ENCODE measurements at places on chromosomes 11 and 22.

- DNase-seq = no peak
Observed at GRCh38 chr11:63766531-63767235, 1.9 kb downstream of the ZFTA start.

GRCh38 chr11:76700177-76701100 lies 29.9 kb upstream of the LRRC32 start:
- peak; percentile 90 for DNase-seq

DNA sequence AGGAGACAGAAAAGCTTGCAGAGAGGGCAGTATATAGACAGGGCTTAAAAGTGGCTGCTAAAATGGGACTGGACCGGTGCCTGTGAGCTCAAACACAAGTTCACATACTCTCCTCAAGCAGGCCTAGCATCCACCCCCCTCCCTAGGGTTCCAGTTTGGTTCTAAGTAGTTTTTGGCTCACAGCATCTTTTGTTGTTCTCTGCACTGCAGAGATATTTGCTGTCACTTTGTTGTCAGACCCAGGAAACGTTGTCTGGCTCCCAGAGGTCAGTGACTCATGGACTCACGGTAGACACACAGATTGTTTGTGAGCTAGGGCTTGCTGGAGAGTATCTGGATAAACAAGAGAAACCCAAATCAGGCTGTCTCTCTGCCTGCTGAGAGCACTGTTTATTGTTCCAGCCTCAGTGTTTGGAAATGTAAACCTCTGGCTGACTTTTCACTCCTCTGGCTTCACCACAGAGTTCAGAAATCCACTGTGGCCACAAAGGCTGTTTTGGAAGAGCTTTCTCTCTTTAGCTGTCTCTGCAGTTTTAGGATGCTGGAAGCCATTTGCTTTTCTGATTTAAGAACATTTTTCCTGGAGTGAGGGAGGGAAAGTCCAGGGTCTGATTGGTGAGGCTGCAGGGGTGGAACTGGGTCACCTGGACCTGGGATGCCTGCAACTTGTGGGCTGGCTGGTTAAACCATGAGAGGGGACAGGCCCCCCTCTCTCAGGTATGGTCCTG lies 303.7 kb upstream of the PLET1 start:
- peak; percentile 32 for DNase-seq

DNA sequence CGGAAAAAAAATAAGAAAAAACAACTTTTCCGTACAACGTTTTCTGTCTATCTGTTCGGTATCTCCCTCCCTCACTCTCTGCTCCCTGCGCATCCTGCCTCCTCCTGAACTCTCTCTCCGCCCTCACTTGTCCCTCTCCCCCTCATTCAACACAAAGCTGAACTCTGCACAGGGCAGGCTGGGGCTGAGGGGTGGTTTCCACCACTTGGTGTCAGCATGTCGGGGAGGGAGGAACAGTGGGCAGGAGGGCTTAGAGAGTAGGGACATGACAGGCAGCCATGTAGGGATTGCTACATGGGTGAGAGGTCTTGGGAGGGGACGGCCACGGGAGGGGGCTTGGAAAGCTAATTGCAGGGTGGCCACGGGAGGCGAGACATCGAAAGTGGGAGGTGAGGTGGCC lies 17.6 kb downstream of the SLC22A12 start:
- DNase-seq = no peak

GRCh38 chr11:95331161-95331560 lies 100.2 kb upstream of the SESN3 start:
- no peak for DNase-seq

GRCh38 chr22:37223965-37224551 lies 11.8 kb upstream of the SSTR3 start:
- no peak for DNase-seq

DNA sequence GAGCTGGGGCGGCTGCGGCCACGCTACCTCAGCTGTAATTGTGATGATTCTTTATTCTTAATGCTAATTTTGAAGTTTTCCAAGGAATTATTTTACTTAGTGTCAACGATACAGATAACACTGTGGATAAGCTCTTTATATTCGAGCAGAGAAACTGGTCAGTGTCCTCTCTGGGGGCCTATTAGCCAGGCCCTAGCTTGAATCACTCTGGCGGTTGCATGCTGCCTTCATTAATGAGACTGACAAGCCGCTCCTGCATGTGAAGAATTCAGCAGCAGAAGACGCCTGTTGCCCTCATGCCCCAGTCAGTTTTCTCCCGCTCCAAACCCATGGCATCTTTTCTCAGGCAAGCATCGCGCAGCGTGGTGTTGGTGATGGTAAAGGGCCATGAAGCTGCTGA lies 851.7 kb downstream of the OPCML start:
- DNase-seq = no peak

- DNase-seq = no peak
Observed at GRCh38 chr22:20567371-20567847, 60.0 kb downstream of the MED15 start.

- no peak for DNase-seq
Observed at GRCh38 chr11:14538271-14538925, 18.2 kb upstream of the PSMA1 start.

DNA sequence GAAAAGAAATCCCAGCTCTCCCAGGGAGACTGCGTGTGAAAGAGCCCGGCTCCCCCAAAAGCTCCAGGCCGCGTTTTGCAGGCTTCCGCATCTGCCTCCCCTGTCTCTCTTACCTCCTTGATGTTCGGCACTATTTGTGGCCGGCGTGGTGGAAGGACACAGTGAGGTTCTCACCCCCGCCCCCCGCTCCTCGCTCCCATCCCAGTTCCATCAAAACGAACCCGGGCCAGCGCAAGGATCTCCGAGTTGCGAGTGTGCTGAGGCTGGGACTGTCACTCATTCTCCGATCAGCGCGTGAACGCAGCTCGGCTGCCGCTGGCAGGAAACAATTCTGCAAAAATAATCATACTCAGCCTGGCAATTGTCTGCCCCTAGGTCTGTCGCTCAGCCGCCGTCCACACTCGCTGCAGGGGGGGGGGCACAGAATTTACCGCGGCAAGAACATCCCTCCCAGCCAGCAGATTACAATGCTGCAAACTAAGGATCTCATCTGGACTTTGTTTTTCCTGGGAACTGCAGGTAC lies at the start of gene NCAM1:
Gene NCAM1 (plus strand): TSS at position 275 of the 523 bp plus-strand sequence.
- DNase-seq = peak; percentile 23

- no peak for DNase-seq
Observed at GRCh38 chr11:1851468-1852180, 1.3 kb upstream of the LSP1 start.

DNA sequence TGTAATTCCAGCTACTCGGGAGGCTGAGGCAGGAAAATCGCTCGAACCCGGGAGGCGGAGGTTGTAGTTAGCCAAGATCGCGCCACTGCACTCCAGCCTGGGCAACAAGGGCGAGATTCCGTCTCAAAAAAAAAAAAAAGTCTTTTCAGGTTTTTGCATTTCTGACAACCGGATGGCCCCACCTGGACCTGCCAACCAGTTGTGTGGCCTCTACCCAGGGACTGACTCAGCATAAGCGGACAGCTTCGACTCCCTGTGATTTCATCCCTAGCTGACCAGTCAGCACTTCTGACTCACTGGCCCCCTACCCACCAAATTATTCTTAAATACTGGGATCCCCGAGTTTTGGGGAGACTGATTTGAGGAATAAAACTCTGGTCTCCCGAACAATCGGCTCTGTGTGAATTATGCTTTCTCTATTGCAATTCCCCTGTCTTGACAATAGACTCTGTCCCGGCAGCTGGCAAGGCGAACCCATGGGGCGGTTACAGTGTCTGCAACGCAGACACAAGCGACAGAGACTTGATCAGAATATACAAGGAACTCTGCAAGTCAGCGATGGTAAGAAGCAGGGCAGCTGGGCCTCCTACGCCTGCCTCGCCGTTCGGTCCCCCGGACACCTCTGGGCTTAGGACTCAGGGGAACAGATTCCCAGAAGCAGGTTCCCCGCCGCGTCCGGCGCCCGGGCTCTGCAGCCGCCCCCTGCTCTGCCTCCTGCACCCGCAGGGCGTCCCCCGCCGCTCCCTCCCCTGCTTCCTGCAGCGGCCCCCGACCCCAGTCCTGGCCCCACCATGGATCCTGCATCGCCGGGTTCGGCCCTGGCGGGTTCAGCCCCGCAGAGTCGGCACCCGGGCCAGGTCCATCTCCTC lies 741 bp upstream of the TALDO1 start:
- DNase-seq = no peak

DNA sequence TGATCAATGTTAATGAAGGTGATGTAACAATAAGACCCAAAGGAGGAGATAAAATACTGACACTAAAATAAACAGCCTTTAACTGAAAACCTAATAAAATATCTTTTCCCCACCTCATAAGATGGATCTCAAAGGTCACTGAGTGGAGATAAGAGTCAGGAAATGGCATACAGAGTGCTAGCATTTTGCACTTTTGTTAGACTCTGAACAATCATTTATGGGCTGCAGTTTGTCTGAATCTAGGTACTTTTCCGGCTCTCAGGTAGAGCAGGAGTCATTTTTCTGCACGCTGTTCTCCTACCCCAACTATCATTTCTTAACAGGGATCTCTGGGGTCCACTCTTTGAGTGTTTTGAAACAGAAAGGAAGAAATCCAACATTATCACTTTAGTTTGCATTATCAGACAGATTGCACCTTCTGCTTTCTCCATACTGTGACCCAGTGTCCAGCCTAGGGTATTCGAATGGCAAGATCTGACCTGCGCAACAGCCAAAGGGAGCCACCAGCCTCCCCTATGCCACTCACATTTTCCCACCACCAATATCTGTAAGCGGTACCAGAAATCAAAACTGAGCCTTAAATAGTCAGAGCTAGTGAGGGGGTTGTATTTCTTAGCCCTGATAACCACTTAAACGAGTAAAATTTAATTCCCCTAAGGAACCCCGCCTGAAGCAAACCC lies 863 bp downstream of the SIAE start:
- DNase-seq = no peak

GRCh38 chr11:119089319-119089718 lies 4.6 kb downstream of the HMBS start:
- no peak for DNase-seq

GRCh38 chr22:49349841-49350381 lies 477.8 kb downstream of the BRD1 start:
- DNase-seq = no peak

- no peak for DNase-seq
Observed at GRCh38 chr22:39800790-39801520, 92.6 kb downstream of the ENTHD1 start.

DNA sequence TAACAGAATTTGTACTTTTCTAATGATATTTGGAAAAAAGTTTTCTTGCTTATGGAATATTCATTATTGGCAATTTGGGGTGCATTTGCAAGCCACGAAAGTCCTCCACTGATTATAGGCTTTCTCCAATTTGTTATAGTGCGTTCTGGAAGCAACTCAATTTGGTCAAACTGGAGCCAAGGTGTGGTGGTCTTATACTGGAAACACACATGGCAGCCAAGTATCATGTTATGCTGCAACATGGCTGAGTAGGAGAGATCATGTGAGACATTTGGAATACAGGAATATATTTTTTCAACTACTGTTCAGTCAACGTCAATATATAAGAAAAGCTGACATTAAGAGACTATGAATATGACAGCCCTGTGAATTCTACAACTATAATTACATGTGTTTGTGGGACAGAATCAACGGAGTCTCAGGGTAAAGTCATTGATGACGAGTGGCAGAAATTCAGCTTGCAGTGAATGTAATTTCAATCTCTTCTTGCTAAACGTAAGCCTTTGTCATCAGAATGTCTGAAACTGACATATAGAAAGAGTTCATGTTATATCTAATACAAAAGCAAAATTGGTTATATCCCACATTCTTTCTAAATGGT lies 83.8 kb upstream of the FIBIN start:
- no peak for DNase-seq

DNA sequence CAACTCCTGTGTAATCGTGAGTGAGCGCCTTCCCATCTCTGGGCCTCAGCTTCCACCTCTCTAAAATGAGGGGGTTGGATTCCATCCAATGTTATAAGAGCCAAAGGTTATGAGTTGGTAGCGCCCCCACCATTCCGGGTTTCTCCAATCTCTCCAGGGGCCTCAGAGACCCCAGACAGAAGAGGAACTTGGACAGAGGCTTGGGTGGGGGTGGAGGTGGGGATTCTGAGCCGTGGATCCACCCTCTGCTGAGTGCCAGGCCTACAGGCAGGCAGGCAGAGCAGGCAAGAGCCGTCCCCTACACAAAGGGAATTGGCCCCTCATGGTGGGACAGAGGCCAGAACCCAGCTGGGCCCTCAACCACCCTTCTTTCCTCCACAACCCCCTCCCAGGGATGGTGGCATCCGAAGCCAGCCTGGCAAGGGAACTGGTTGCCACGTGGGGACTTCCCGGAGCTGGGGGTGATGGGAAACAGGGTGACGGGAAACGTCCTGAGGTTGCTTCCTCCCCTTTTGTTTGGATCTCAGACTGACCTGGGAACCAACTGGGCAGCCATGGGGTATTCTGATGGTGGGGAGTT lies 31.8 kb downstream of the TXN2 start:
- DNase-seq = no peak

- no peak for DNase-seq
Observed at GRCh38 chr11:15748741-15749140, 607.6 kb downstream of the SOX6 start.

DNA sequence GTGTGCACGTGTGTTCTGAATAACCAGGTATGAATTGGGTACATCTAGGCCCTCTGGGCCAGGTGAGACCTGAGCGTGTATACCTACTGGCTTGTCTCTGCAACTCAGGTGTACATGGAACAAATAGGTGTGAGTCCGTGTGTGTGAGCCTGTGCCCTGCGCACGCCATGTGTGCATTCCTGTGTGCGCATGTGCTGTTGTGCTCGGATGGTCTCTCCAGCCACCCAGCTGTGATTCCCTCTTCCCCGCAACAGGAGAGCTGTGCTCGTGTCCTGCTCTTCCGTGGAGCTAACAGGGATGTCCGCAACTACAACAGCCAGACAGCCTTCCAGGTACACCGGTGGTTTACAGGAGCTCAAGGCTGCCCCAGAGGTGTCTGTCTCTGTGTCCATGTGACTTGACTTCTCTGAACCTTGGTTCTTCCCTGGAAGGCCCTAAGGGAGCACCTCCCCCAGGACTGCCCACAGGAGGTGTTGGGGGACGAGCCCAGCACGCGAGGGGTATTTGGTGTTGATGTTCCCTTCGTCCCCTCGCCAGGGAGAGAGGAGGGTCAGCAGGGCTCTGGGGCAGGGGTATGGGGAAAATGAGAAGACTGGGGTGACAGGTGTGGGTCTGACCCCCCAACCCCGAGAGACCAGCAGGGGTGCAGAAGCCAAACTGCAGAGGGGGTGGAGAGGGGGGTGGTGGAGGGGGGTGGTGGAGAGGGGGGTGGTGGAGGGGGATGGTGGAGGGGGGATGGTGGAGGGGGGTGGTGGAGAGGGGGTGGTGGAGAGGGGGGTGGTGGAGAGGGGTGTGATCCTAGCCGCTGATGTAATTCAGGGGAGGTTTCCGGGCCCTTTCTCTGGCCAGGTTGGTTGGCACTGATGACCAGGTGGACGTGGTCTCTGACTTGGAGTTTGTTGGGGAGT lies 10.7 kb downstream of the SHANK3 start:
- no peak for DNase-seq

- peak; percentile 94 for DNase-seq
Observed at GRCh38 chr11:66068154-66068821, 1.8 kb upstream of the PACS1 start.

- no peak for DNase-seq
Observed at GRCh38 chr11:36453678-36454077, 56.4 kb downstream of the TRAF6 start.

DNA sequence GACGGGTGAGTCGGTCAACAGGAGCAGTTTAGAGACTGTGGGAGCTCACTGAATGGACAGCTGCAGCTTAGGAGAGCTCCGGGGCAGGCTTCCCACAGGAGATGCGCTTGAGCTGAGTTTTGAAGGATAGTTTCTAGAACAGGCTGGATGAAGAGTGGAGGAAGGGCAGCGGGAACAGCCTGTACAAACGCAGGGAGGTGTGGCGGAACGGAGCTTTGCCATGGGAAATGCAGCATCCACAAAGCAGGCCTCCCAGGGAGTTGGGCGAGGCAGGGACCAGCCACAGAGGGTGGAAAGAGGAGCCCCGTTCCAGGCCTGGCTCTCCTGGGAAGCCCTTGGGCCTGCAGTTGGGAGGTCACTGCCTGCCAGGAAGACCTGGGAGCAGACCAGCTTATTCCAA lies 26.8 kb upstream of the TEF start:
- no peak for DNase-seq
